ENCODE measurements at places on chromosomes 1 and 21.

GRCh38 chr1:29831500-29832117 is 595.3 kb downstream of the PTPRU start:
- DNase-seq = no peak

GRCh38 chr1:218080863-218081262 is 204.2 kb upstream of the RRP15 start:
- no peak for DNase-seq

GRCh38 chr1:151728151-151729054 is 7.1 kb downstream of the RIIAD1 start:
- no peak for DNase-seq

- DNase-seq = no peak
Observed at GRCh38 chr1:114352797-114353196, 158.2 kb downstream of the TRIM33 start.

- no peak for DNase-seq
Observed at GRCh38 chr1:101242324-101243050, 5.7 kb downstream of the S1PR1 start.

- no peak for DNase-seq
Observed at GRCh38 chr1:193265716-193266115, 79.3 kb upstream of the B3GALT2 start.

GRCh38 chr21:26425576-26425975 is 147.5 kb downstream of the CYYR1 start:
- no peak for DNase-seq

DNA sequence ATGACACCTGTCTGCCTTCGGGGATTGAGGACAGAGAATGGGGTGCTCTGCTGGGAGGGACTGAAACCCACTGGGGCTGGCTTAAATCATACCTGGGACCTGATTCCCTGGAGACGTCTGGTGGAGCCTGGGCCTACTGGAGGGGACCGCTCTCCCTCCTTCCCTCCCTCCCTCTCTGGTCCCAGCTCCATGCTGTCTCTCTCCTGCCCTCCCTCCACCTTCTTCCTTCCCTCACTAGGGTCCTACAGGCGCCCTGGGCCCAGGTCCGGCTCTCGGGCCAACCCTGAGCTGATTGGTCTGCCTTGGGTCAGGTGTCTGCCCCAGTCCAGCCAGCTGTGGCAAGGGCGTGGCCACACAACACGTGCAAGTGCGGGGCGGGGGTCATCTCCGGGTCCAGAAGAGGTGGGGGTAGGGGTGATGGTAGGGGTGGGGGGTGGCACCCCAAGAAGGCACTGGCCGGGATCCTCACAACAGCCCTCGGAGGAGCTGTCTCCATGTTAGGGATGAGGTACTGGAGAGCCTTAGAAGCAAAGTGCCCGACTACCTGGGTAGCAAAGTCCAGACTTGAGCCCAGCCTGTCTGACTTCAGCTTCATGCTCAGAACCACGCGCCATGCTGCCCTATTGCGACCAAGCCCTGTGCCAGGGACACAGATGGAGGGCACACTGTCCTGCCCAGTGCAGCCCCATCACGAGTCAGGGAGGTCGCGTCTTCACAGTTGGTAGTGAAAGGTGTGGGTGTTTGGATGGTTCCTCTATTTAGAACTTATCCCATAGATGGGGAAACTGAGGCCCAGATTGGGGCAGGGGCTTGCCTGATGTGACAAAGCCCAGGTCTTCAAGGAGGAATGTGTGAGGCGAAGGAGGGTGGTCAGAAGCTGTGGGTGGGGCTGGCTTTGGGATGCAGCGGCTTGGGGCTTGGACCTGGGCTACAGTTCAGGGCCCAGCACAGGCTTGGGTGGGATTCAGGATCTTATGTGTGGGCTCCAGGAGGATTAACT is 574.1 kb downstream of the PTPRU start:
- no peak for DNase-seq

DNA sequence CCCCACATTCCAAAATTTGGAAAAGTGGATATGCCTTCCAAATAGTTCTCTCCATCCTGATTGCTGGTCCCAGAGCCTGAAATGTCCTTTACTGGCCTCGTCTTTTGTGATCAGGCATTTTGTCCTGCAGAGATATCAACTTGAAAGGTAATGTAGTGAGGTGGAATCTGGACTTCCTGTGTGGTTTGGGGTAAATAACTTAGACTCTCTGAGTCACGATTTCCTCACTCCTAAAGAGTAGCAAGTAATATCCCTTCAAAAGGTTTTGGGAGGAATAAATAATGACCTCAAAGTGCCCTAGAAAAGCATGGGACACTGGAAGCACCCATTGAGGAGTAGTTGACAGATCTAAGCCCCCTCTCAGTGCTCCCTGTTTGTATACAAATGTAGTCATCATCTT is 426.6 kb downstream of the OMA1 start:
- DNase-seq = no peak

GRCh38 chr21:14678973-14679574 is 133.0 kb upstream of the SAMSN1 start:
- DNase-seq = no peak
